Endothelial cell of coronary artery (primary cell): ENCODE measurements at places on chromosomes 2 and 18. TPM values are rescaled to one million over a fixed set of nuclear protein-coding genes. Genes with fewer than 3 reads are reported as not detected.

OTX1 gene
- 0.27 and 0.28 TPM in 2 replicates for total RNA-seq

METAP1D gene
- total RNA-seq: 3.1 and 3.7 TPM in 2 replicates

GLI2 gene
- under 0.01 and 0.38 TPM in 2 replicates for total RNA-seq

NEB gene
- total RNA-seq: 0.19 and 0.45 TPM in 2 replicates

FIGN gene
- 0.94 and 1.3 TPM in 2 replicates for total RNA-seq

STPG4 gene
- 0.09 TPM in 2 replicates for total RNA-seq

WDFY1 gene
- 126 and 176 TPM in 2 replicates for total RNA-seq

FBXO11 gene
- total RNA-seq: 49.8 and 73.7 TPM in 2 replicates

MC4R gene
- total RNA-seq: not detected in 2 replicates

ATG4B gene
- 75.1 and 77.1 TPM in 2 replicates for total RNA-seq

GALNT5 gene
- under 0.01 and 6.4 TPM in 2 replicates for total RNA-seq

SERPINB7 gene
- total RNA-seq: not detected in 2 replicates

SKOR2 gene
- total RNA-seq: not detected in 2 replicates

ALKAL2 gene
- not detected in 2 replicates for total RNA-seq

GPAT2 gene
- 3.8 and 11.9 TPM in 2 replicates for total RNA-seq

MYO7B gene
- total RNA-seq: 0.09 and 0.47 TPM in 2 replicates

FAM110C gene
- total RNA-seq: not detected in 2 replicates

AMMECR1L gene
- 16.0 and 20.7 TPM in 2 replicates for total RNA-seq

CDH7 gene
- total RNA-seq: not detected in 2 replicates

DSG1 gene
- total RNA-seq: not detected in 2 replicates

CD8B gene
- not detected in 2 replicates for total RNA-seq

GRHL1 gene
- total RNA-seq: 0.63 and 0.75 TPM in 2 replicates

DRC1 gene
- 0.27 TPM in 1 of 2 replicates, not detected in the other for total RNA-seq

UGT1A4 gene
- total RNA-seq: not detected in 2 replicates

BOLA3 gene
- total RNA-seq: 26.4 and 27.5 TPM in 2 replicates

AQP12A gene
- not detected in 2 replicates for total RNA-seq

RAB1A gene
- total RNA-seq: 95.7 and 104 TPM in 2 replicates

TLX2 gene
- total RNA-seq: not detected in 2 replicates

SP9 gene
- total RNA-seq: not detected in 2 replicates

MERTK gene
- total RNA-seq: 15.8 and 17.3 TPM in 2 replicates

RGPD3 gene
- total RNA-seq: 0.09 and 0.19 TPM in 2 replicates

CYRIA gene
- total RNA-seq: 18.9 and 27.4 TPM in 2 replicates

FKBP7 gene
- 24.3 and 26.7 TPM in 2 replicates for total RNA-seq

EPHA4 gene
- 19.8 and 29.6 TPM in 2 replicates for total RNA-seq

ST8SIA5 gene
- under 0.01 TPM in 1 of 2 replicates, not detected in the other for total RNA-seq

C2orf92 gene
- 0.72 and 1.2 TPM in 2 replicates for total RNA-seq

WNT6 gene
- total RNA-seq: not detected in 2 replicates

MREG gene
- total RNA-seq: 2.3 and 5.2 TPM in 2 replicates

NT5C1B gene
- not detected in 2 replicates for total RNA-seq

CHRND gene
- total RNA-seq: not detected in 2 replicates

STARD6 gene
- not detected in 2 replicates for total RNA-seq

SIX3 gene
- total RNA-seq: not detected in 2 replicates

LRP1B gene
- total RNA-seq: 0.09 and 0.18 TPM in 2 replicates

DUSP2 gene
- 0.09 and 0.54 TPM in 2 replicates for total RNA-seq

IL1B gene
- 8.2 TPM in 1 of 2 replicates, not detected in the other for total RNA-seq

TNS1 gene
- total RNA-seq: 27.4 and 87.3 TPM in 2 replicates
